H9 (cell line): ENCODE measurements at places on chromosomes 2 and 18. TPM values are rescaled to one million over a fixed set of nuclear protein-coding genes. Genes with fewer than 3 reads are reported as not detected.

The IL36B gene
- not detected in 2 replicates for total RNA-seq

DNA sequence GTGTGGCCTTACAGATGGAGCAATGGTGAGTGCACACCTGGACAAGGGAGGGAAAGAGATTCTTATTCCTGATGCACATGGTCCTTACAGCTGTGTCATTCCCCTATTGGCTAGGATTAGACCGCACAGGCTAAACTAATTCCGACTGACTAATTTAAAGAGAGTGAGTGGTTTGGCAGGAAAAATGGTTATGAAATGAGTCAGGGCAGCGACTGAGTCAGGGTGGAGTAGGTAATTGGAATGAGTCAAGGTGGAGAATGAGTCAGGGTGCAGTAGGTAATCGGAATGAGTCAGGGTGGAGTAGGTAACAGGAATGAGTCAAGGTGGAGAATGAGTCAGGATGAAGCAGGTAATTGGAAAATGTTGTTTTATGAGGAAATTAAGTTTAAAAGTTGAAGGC, 1353.7 kb upstream of the LRRTM1 start:
- no peak overlapping the region for H3K4me3 ChIP-seq
- H3K36me3 ChIP-seq = peaks cover 10% of the 10 kb centered on the region
- H3K27me3 ChIP-seq = no peaks in the 10 kb centered on the region
- no peak for DNase-seq

DNA sequence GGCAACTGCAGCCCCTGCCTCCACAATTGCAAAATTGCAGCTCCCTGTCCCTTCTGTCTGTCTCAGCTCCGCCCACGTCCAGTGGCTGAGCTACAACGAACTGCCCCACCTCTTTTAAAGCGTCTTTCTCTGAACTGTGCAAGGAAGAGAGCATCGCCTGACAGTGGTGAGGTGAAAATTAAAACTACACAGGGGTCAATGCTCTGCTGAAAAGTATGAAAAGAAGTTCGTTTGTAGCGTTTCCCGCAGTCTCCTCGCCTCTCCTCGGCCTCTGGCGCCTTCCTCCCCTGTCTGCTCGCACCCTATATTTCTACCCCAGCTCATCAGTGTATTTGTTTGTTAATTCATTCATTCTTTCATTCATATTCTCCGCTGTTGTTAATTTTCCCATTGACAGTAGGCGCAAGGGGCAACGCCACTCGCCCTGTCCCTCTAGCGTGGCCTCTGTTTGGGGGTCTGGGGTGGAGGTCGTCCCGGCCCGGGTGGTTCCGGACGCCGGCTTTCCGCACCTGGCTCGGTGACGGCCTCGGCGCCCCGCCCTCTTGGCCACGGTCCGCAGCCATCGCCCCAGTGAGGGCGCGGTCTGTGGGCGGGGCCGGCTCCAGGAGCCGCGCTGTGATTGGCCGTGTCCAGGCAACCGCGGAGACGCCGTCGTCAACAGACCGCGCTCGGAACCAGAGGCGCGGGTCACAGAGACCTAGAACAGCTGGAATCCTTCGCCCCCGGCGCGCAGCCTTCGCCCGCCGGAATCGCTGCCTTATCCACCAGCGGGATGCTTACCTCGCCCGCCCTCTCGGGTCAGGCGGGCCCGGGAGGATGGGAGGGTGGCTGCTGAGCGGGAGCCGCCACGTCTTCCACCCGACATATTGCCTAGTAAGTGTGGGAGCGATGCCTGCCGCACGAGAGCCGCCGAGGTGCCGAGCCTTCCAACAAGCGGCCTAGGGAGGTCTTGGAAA, at the start of gene VWA3B:
VWA3B (plus strand) TSS at position 677 of the 956 bp plus-strand sequence. CDS start 5,926 bp downstream, outside the sequence.
- no peaks in the 10 kb centered on the region for H3K4me1 ChIP-seq
- no peak within 1 kb of the TSS for H3K27ac ChIP-seq
- H3K36me3 ChIP-seq = no peaks in the 10 kb centered on the region
- H3K27me3 ChIP-seq = peaks cover 6% of the 10 kb centered on the region; the same call in 1 of the 2 replicates
- H3K4me3 ChIP-seq = peak within 1 kb of the TSS; percentile 87

The ACMSD gene
- not detected in 2 replicates for total RNA-seq

DNA sequence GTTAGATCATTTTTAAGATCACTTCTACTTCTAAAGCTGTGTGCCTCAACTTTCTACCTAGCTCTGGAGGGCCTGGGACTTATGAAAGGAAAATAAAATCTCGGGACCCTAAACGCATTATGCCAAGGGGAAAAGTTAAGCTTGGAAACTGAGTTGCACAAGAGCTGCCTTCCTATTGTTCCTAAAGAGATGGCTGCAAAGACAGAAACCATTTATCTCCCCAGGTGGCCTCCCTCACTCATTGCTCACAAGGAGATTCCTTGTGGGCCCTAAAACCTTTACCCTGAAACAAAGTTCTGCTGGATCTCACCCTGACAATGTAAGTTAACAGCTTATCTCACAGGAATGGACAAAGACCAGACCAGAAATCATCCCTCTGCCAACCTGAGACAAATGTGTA, 26.8 kb downstream of the TUBB6 start:
- H3K27ac ChIP-seq = peak overlapping the region; percentile 0
- no peak for DNase-seq
- H3K4me1 ChIP-seq = peaks cover 33% of the 10 kb centered on the region; the same call in 1 of the 2 replicates
- peaks cover 14% of the 10 kb centered on the region for H3K36me3 ChIP-seq

DNA sequence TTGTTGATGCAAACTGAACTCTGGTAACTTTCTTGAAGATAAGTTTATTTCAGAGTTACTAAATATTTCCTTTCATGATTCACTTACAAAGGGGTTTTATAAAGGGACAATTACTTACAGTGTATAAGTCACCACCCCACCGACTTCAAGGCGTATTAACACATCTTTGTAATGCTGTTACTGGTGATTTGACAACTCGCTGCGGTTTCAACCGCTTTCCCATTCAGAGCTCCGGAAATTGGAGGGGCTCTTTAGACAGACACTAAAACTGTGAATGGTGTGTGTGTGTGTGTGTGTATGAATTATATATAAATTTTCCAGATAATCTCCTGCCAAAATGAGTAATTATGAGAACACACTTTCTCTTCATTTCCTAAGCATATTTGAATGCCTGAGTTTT, 4.9 kb downstream of the TM4SF20 start:
- no peaks in the 10 kb centered on the region for H3K27me3 ChIP-seq
- H3K36me3 ChIP-seq = no peaks in the 10 kb centered on the region
- H3K27ac ChIP-seq = no peak overlapping the region
- no peak for DNase-seq
- H3K4me1 ChIP-seq = no peaks in the 10 kb centered on the region; the same call in 1 of the 2 replicates
- H3K4me3 ChIP-seq = no peak overlapping the region

The BABAM2 gene
- total RNA-seq = 25.9 and 27.1 TPM in 2 replicates

- H3K4me1 ChIP-seq = no peaks in the 10 kb centered on the region
- no peak overlapping the region for H3K4me3 ChIP-seq
- H3K36me3 ChIP-seq = peaks cover 29% of the 10 kb centered on the region
These were observed 34.0 kb upstream of the CDK5R2 start for GRCh38 chr2:218925434-218925833.

GRCh38 chr2:222320436-222321395, 21.9 kb upstream of the PAX3 start:
- peaks cover 40% of the 10 kb centered on the region for H3K27me3 ChIP-seq
- no peak for DNase-seq
- no peak overlapping the region for H3K27ac ChIP-seq
- peak overlapping the region; percentile 55 for H3K4me3 ChIP-seq
- no peaks in the 10 kb centered on the region for H3K4me1 ChIP-seq
